Activated CD8-positive, alpha-beta memory T cell treated with anti-CD3 and anti-CD28 coated beads for 1 hour (primary cell): ENCODE measurements at places on chromosomes 4 and X.
A peak's percentile ranks its signal among the peaks of the same experiment; 100 is the strongest.

DNA sequence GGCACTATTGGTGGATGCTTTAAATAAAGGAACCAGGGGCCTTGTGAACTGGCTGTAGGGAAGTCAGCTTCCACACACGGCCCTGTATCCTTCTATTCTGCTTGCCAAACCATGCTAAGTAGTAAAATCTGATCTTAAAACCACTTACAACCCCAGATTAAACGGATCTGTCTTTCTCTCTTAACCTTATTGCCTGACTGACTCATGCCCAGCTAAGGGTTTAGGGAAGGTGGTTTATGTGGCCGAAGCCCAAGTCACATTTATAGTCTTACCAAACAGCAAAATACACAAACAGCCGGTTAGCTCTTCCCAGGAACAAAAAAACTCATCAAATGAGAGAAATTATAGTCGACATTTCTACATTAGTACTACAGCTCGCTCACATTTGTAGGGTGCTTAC, 988.4 kb upstream of the TENM3 start:
- DNase-seq = no peak

GRCh38 chr4:169611157-169611556, 1.2 kb downstream of the NEK1 start:
- DNase-seq = no peak

- peak; percentile 49 for DNase-seq
Measured at GRCh38 chr4:972651-973424, 531 bp downstream of the DGKQ start.

DNA sequence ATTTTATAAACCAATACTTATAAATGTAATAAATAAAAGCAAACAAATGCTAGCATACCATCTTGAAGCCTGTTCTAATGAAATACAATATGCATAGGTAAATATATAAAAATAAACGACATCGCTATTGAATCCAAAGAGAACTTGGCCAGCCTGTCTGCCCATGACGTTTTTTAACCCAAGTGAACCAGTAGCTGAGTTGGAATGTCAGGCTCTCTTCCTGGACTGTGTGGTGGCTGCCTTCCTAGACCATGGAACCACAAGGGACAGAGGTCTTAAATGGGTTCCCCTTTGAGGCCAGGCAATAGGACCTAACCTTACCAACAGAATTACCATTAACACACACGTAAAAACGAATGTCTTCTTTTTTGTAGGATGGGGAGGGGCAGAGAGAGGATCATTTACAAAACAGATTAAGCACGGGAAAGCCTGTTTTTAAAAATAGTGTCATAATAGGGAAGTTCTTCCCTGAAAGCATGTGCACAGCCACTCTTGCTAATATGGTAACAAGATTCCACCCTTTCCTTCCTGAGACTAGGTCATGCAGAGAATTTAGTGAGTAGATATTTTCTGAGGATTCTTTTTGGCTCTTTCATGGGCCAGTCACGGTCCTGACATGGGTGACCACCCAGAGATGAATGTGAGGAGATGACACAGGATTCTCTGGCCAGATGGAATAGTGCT, 69.4 kb upstream of the ACSL1 start:
- DNase-seq = no peak

GRCh38 chr4:183402771-183403170, 41.7 kb upstream of the CDKN2AIP start:
- no peak for DNase-seq

DNA sequence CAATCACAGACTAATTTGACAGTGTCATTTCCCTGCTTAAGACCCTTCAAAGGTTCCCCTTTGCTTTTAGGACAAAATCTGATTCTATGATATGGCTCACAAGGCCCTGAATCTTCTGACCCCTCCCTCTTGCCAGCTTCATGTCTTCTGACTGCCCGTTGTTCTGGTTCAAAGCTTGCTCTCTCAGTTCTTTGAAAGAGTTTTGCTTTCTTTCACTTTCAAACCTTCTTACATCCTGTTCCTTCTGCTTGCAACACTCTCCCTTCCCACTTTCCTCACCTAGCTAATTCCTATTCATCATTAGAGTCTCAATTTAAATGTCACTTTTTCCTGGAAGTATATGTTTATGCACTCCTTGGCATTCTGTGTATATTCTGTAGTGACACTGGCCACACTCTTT, 299.2 kb downstream of the IDS start:
- no peak for DNase-seq

GRCh38 chr4:3477750-3478430, 14.8 kb downstream of the DOK7 start:
- DNase-seq = no peak
